SK-N-SH treated with all-trans-retinoic acid at 6 μM for 48 hours (cell line): ENCODE measurements at places on chromosomes 13 and 19.
A peak's percentile ranks its signal among the peaks of the same experiment; 100 is the strongest.

DNA sequence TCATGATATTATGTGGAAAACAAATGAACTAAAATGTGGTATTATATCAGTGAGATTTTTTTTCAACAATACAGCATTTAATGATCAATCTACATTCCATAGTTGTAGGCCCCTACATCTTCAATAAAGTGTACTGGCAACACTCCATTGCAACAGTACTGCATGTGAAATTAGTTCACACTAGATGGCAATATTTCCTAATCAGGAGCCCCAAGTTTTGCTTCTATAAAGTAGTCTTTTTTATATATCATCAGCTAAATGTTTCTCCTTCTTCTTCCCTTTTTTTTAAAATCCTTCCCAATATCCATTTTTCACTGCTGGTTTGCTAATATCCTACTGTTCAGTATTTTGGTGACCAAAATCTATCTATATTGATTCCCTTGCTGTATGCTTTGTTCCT is 528.3 kb upstream of the ATXN8OS start:
- ATAC-seq: peak; percentile 65

DNA sequence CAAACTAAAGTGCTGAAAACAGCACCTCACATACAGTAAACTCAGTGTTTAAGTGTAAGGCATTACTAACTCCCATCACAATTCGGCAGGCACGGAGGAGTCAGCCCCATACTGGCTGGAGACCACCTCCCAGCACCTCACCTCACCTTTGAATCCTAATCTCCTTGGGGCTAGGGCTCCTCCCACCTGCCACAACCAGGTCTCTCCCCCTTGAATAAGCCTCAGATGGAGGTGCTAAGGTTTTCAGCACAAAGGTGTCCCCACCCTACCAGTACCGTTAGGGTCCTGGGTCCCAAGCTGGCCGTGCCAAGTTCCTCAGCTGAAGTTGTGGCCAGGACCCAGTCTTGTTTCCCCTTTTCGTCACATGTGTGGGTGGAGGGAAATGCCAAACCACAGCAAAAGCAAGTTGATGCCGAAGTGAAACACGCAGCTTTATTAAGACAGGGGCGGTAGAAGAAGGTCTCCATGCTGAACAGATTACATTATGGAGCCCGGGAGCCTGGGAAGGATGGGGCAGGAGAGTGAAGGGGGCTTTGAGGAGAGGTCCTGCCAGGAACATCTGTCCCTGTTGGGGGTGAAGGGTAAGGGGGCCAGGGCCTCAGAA is at the start of gene IGFLR1:
Gene IGFLR1, minus strand, starts transcription at position 332 of the 604 bp plus-strand sequence. CDS start 1,272 bp downstream, outside the sequence.
- no peak for ATAC-seq

GRCh38 chr13:101447852-101448251 is 4.6 kb upstream of the ITGBL1 start:
- no peak for ATAC-seq

DNA sequence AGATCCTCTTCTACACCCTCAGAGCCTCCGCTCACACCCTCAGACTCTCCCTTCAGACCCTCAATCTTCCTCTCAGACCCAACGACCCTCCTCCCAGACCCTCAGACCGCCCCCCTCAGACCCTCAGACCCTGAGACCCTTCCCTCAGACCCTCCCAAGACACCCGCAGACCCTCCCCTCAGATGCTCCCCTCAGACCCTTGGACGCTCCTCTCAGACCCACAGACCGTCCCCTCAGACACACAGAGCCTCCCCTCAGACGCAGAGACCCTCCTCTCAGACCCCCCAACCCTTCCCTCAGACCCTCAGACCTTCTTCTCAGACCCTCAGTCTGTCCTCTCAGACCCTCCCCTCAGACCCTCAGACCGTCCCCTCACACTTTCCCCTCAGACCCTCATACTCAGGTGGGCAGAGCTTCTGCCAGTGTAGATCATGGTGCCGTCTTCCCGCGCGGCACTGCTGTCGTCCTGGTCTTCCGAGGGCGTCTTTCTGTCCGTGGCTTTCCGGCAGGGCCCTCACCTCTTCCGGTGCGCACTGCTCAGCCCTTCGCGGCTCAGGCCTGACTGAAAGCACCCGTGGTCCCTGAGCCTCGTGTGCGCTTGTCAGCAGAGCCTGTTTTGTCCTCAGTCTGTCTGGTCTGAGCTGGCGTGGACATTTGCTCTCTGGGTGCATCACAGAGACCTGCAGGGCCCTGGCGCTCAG is 18.9 kb upstream of the TFDP1 start:
- ATAC-seq: no peak

DNA sequence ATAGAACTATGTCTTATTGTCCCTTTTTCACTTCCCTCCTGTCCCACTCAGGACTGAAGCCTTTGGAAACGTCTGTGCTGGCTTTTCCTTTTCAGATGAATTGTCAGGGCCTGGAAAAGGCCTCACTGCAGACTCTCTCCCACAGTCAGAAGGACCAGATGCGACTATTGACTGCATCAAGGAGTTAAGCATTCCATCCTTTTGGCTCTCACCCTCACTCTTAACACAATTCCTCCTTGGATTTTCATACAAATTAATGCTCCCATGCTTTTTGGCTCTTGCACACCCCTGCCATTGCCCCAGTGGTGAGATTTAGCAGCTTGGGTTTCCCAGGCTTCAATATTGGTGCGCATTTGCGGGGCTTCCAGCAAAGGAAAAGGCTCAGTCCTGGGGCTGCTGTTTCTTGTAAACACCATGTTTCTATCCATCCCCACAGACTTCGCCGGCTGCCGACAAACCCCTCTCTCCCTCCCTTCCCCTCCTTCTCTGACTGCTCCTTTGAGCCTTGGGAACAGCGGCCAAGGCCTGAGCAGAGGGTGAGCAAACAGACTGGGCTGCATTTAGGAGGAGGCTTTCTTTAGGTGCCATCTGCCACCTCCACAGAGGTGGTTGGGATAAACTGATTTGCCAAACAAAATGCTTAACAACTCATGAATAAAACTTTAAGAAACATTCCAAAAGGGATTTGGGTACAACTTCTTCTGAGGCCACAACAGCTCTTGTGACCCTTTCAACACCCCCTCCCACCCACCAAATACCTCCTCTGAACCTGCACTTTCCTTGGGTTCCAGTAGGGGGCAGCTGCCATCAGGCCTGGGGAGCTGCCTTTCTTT is 48.6 kb upstream of the PCDH8 start:
- ATAC-seq: no peak

- no peak for ATAC-seq
Observed at GRCh38 chr19:16398530-16399249, 73.1 kb downstream of the EPS15L1 start.

GRCh38 chr19:54123682-54124081 is 8.1 kb downstream of the PRPF31 start:
- ATAC-seq: no peak

DNA sequence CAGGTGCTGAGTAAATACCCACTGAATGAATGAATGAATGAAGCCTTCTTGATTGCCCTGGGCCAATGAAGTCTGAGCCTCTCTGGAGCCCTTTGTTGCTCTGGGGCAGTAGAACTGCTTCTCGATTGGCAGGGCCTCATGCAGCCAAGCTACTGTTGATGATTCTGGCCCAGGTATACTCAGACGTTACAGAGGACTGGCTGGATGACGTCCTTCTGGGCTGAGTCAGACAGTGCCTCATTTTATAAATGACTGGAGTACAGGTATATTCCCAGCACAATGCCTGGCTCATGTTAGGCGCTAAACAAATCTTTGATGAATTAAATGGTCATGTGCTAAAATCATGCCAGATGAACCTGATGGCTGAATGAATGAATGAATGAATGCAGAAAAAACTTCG is 243.8 kb upstream of the MAB21L1 start:
- no peak for ATAC-seq

DNA sequence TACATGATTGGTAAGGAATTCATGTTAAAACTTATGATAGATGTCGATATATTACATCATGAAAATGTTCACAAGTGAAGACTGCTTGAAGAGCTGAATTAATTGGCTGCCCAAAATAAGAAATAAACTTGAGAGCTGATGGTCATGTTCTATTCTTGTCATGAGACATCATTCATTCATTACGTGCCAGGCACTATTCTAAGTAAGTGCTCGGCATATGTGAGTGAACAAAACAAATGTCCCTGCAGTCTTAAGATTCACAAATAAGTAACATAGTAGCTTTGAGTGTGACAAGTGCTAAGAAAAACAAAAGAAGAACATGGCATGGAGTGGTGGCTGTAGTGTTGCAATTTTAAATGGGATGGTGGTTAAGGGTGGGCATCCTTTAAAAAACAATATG is 329.3 kb downstream of the SUCLA2 start:
- no peak for ATAC-seq

DNA sequence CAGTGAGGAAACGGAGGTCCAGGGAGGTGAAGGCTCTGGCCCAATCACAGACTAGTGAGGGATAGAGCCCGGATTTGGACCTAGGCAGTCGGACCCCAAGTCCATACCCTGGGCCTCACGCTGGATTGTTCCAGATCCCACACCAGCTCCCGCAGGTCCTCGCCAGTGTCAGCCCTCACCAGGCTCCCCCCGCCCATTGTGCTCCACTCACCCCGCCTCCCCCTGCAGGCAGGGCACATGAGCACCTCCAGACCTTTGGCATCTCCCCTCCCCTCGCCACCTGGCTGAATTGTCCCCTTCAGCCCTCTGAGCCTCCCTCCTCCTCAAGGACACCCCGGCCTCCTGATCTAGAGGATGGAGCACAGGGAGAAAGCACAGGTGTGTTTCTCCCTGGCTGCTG is 152.4 kb downstream of the KATNAL1 start:
- no peak for ATAC-seq
